Caki2 (cell line): ENCODE measurements at places on chromosomes 2 and 18.

- no peak for DNase-seq
Observed at GRCh38 chr2:34848691-34849090, 1249.6 kb upstream of the FAM98A start.

DNA sequence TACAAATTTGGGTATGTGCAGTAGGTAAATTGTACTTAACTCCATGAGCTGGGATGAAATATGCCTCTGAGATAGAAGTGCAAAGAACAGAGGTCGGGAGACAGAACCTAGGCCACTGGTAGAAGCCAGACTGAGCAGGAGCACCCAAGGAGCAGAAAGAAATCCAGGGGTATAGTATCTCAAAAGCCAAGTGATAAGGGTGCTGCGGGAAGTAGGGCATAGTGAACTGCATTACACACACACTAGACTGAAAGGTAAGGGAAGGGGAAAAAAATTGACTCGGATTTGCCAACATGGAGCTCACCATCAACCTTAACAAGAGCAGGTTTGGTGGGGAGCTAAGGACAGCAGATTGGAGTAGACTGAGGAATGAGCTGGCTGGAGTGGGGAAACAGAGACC, 89.3 kb upstream of the TMEM247 start:
- no peak for DNase-seq

GRCh38 chr2:240155745-240156390, 15.4 kb upstream of the OTOS start:
- DNase-seq, result no peak

GRCh38 chr2:15006667-15007066, 374.1 kb downstream of the LRATD1 start:
- no peak for DNase-seq

GRCh38 chr2:72084584-72084976, 63.1 kb downstream of the CYP26B1 start:
- no peak for DNase-seq

DNA sequence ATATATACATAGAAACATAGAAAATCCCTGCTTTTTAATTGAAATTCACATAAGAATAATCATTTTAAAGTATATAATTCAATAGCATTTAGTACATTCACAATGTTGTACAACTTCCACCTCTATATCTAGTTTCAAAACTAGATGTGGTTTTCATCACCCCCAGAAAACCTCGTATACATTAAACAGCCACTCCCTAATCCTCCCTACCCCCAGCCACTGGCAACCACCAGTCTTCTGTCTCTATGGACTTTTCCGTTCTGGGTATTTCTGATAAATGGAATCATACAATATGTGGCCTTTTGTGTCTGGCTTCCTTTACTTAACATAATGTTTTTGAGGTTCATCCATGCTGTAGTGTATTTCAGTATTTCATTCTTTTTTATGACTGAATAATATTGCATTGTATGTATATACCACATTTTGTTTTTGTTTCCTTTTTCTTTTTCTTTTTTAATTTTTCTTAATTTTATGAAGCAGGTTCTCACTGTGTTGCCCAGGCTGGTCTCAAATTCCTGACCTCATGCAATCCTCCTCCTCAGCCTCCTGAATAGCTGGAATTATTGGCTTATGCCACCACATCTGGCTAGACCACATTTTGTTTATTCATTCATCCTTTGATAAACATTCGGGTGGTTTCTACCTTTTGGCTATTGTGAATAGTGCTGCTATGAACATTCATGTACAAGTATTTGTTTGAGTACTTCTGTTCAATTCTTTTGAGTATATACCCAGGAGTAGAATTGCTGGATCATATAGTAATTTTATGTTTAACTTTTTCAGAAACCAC, 50.6 kb upstream of the RNF152 start:
- no peak for DNase-seq

DNA sequence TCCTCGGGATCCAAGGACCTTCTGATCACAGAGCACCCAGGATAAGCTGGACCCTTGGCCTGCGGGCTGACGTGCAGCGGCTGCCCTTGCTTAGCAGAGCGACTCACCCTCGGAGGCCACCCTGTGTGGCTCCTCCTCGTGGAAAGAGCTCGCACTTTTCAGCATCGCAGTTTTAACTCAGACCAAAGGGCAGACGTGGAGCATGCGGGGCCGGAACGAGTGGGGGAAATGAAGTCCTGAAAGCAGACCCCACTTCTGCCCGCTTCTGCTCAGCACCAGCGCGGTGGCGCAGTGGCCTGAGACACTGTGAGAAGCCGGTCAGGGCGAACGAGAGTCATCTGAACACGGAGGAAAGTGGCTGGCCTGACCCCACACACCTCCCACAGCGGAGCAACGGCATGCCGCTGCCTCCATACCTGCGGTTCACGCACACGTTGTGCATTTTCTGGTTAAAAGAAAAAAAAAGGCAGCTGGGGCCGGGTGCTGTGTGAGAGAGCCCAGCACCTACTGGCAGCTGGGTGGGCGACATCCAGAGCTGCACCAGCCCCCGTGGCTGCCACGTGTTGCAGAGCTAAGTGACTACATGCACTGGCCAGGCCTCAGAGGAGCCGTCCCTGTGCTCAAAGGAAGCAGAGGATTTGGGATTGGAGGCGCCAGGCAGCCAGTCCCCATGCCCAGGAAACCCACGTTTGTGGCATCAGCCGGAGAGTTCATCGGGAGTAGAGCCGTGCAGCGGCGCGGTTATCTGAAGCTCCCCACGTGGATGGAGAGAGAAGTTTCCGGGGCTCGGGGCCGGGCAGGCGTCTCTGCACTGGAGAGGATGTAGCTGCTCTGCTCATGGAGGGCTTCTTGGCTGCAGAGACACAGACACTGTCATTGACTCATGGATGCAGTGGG, 89.7 kb downstream of the USP40 start:
- no peak for DNase-seq

DNA sequence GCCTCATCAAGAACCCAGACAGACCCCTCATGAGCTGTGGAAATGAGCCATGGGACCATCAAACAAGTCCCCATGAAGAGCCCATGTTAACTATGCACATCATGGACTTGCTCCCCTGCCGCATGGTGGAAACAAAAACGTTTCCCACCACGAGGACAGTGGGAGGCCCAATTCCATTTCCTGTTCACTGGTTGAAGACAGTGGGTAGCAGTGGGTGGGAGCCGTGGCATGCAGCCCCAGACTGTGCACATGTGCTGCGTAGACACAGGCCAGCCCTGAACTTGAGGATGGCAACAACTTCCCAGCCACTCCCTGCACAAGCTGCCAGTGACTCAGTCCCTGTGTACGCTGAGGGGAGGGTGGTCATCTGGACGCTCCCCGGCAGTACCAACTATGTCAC, 108.4 kb upstream of the LMAN1 start:
- DNase-seq, result no peak

DNA sequence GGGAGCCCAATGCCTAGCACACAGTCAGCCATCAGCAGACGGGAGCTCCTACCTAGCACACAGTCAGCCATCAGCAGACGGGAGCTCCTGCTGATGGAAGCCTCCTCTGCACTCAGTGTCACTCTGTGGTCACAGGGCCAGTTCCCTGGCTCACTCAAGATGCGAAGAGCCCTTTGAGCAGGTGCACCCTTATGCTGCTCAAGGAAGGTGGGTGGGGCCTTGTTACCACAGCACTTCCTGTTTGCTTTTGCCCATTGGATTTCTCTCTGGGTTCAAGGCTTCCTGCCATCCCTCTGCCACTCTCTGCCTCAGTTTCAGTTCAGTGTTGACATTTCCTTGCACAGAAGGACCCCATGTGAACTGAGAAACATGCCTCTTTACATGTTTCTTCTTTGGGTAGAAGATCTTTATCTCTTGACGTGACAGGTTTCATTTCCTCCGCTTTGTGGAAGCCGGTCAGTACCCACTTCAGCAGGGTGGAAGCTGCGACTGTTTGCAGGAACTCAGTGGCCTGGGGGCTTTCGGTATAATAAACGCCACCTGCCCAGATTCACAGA, 11.6 kb downstream of the TRIB2 start:
- no peak for DNase-seq

GRCh38 chr2:201972621-201973255, 60.9 kb upstream of the FZD7 start:
- no peak for DNase-seq

DNA sequence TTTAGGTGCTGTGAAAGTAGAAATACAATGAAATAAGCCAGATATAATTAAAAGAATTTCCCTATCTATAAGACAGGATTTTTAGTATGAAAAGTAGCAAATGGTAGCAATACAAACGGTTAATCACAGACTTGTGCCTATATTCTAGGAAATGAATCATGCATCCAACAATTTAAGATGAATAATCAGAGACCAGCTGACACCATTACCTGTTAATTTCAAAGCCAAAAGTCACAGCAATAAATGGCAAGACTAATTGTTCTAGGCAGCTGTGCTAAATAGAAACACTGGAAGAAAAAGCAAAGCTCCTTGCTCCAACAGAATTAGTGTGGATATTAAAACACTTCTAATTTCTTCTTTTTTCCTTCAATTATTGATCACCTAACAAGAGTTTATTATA, 35.1 kb upstream of the MPP4 start:
- DNase-seq, result no peak

DNA sequence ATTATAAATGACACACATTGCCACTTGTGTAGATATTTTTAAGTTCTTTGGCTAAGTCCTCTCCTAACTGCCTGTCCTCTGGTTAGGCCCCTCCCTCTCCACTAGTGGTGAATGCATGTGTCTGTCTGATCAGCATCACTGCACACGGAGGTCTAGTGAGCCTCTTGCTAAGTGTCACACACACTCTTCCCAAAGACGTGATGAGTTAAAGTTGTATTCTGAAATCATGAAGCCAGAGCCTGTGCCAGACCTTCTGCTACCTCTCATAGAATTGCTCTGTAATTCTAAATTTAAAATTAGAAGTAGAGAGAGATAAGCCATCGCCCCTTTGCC, 41.3 kb downstream of the RALB start:
- DNase-seq, result no peak

GRCh38 chr2:33437297-33437696, 39.2 kb upstream of the RASGRP3 start:
- DNase-seq, result peak; percentile 39

DNA sequence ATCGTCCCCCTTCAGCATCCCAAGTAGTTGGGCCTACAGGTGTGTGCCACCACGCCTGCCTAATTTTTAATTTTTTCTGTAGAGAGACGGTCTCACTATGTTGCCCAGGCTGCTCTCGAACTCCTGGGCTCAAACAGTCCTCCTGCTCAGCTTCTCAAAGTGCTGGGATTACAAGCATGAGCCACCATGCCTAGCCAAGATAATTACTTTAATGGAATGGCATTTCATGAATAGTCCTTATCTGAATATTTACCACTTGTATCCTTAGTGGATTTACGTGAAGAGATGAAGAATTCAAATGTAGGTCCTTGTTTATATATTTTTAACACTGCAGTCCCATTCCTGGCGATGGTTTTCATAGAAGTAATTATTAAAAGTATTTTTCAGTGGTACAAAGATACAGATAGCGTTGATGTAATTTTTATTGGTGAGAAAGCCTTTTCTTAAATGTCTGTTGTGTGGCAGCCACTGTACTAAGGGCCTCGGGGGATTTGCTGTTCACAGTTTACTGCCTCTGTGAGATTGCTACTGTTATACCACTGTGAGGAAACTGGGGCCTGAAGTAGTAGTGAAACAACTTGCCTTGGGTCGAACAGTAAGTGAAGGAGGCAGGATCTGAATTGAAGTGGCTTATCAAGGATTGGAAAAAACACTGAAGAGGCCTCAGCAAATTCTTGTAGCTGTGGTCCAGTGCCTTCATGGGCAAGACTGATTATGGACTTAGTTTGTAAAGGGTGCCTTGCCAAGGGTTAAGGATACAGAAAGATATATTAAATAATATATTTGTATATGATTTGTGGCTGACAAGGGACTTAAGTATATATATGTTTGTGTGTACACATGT, 151.2 kb downstream of the PRPF40A start:
- DNase-seq, result no peak

DNA sequence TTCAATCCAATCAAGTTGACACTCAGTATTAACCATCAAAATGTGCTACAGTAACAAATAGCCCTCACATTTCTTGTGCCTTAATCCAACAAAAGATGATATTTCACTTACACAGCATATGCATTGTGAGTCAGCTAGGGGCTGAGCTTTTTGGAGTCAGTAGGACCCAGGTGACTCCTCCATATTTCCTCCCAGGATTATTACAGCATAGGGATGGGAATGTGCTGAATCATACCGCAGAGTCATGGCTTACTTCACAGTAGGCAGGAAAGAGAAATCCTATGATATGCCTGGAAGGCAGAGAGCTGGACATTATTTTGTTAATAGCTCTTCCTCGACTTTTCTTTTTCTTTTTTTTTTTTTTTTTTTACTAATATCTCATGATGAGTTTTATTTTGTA, 153.3 kb downstream of the TMEM182 start:
- DNase-seq, result peak; percentile 76

DNA sequence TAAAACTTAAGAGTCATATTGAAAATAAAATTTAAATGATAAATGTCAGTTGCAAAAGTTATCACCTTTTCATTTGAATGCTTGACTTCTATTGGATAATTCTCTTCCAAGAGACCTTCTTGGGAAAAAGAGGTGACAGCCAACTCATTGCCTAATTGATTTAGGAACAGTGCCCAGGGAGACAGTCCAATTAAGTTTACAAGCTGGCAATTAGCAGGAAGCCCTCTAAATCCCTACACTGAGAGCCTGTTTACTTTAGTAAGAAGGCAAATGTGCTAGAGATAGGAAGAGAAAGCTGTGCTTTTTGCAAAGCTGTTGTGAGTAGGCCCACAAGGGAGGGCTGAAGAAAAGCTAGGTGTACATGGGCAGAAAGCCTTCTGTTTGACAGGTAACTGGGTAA, 189.1 kb downstream of the WDPCP start:
- DNase-seq, result no peak

- DNase-seq, result no peak
Observed at GRCh38 chr18:6650127-6650507, 79.4 kb upstream of the ARHGAP28 start.
